ENCODE measurements at places on chromosomes 2 and 18.
A peak's percentile ranks its signal among the peaks of the same experiment; 100 is the strongest.

GRCh38 chr2:113173542-113174375 lies at the start of gene PSD4:
Gene PSD4, plus strand, starts transcription at chr2:113173971. Its CDS starts 8,486 bp downstream, at chr2:113182457.
- DNase-seq, result peak; percentile 97

DNA sequence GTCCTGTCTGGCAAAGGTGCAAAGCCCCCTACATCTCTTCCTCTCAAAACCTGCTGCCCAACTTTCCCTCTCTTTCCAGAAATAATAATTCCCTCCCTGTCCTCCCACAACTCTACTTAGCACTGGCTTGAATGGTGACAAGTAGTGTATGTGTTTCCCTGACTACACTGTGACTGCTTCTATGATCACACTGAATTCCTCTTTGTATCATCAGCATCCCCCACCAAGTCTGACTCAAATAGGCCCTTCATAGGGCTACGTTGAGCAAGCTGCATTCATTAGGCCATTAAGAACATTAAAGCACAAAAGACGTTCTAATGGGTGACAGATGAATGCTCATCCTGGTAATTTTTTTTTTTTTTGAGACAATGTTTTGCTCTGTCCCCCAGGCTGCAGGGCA lies 13.7 kb upstream of the ST3GAL5 start:
- DNase-seq, result no peak

GRCh38 chr2:42256505-42256904 lies 87.4 kb downstream of the EML4 start:
- DNase-seq, result no peak

- no peak for DNase-seq
These were observed 165.8 kb downstream of the FBXO15 start for GRCh38 chr18:73981796-73982195.

DNA sequence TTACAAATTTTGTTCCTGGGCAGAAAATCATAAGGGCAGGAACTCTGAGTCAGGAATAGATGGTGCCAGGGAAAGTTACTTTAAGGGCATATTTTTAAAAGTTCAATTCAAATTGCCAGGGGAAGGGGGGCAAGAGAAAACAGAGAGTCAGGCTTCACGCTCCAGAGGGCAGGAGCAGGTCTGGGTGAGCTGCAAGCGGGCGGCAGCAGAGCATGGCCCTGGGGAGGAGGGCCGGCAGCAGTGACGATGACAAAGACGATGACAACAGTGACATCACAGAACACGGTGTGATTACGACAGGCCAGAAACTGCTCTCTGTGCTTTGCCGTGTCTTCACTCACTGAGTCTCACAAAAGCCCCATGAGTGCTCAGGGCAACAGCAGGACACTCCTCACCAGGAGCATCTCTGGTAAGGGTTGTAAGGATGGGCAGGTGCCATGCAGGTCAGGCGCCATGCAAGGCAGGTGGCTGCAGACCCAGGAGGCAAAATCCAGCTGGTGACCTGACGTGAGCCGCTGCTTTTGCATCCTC lies 23.3 kb downstream of the CHST10 start:
- DNase-seq, result no peak

GRCh38 chr2:20021405-20022009 lies 9.0 kb upstream of the MATN3 start:
- peak; percentile 42 for DNase-seq

- DNase-seq, result no peak
These were observed 113.6 kb downstream of the MRO start for GRCh38 chr18:50706199-50706598.

GRCh38 chr2:232815569-232815968 lies 39.2 kb upstream of the KCNJ13 start:
- DNase-seq, result no peak

- no peak for DNase-seq
These were observed 110.8 kb upstream of the CDC42EP3 start for GRCh38 chr2:37782155-37782673.

DNA sequence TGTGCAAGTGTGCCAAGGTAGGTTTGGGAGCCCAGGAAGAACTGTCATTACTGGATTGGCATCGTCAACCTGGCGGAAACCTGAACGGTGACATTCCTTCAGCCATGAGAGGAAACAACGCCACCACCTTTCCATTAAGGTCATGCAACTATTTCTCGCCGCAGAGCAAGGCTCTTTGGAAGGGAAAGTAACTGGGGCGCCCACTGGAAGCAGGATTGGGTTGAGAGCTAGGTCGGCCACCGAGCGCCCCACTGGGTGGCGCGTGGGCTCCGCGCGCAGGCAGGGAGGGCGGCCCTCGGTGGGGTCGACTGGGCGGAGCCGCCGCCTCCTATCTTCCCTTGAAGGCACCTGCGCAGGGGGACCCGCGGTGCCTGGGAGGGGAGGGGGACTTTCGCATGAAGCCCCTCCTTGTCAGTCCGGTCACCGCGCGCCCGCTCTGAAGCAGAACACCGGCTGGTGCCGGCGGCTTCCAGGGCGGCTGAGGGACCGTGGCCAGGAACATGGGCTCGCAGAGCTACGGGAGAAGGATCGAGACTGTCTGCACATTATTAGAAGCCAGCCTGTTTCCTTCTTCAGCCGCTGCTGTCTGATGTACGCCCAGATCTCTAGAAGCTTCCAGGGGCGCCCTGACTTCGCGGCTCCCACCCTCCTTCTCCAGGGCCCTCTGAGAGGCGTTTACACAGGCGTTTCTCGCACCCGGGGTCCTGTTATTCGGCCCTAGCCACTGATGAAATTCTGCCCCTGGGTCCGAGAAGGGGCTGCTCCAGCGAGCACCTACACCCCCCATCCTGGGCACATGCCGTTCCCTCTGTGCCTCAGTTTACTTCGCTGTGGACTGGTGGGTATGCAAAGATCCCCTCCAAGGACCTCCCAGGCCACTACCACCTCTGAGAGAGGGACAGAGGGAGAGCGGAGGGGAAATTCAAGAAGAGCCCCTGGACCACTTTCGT lies 27.3 kb upstream of the MAL start:
- DNase-seq, result no peak

GRCh38 chr18:58537272-58538038 lies 91.4 kb downstream of the ALPK2 start:
- DNase-seq, result no peak

GRCh38 chr2:20649976-20650375 lies 922 bp downstream of the HS1BP3 start:
- no peak for DNase-seq

DNA sequence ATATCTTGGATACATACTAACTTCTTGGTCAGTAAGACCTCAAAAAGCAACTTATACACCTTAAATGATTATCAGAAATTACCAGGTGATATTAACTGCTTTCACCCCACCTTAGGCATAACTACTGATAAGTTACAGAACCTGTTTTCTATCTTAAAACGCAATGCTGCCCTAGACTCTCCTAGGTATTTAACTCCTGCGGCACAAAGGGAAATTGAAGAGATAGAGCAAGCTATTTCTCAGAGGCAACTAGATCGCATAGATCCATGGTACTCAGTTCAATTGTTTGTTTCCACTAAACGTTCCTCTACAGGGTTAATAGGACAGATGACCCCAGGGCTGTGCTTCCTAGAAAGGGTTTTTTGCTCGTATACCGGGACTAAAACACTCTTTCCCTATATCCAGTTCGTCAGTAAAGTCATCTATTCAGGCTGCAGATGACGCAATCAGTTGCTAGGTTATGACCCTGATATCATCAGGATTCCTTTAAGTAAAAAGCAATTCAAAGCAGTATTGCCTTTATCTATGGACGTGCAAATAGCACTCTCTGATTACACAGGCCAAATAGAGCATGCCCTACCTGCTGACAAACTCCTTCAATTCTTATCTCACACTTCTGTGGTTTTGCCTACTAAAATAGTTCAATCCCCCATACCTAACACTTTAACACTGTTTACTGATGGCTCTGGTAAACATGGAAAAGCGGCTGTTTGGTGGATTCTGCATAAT lies 62.3 kb upstream of the MYO3B start:
- no peak for DNase-seq

DNA sequence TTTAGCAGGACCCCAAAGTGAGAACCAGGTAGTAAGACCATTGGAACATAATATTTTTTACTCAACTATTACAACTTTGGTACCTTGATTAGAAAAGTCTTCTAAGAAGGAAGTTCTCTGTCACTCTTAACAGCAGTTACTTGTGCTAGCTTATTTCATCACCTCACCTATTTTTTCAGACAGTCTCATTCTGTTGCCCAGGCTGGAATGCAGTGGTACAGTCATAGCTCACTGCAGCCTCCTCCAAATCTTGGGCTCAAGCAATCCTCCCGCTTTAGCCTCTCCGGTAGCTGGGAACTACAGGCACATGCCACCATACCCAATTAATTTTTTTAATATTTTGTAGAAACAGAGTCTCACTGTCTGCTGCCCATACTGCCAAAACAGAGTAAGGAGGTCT lies 18.0 kb downstream of the ARPC2 start:
- DNase-seq, result no peak

DNA sequence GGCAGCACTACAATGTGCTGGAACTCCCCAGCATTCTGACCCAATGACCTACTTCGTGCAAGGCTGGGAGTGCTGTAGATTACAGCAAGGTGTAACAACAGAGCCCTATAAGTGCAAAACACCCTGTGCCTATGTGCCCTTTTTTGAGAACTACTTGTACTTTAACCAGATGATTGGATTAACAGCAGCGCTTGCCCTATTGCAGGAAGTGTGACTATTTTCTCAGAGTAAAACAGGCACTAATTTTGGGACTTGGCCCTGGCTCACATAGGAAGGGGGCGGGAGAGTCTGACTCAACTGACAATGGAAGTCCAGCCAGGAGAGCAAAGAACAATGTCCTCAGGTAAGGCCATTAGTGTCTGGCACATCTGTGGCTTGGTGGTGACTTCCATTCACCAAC lies 35.6 kb upstream of the RNF125 start:
- no peak for DNase-seq

- DNase-seq, result no peak
These were observed 166.7 kb upstream of the ZNF521 start for GRCh38 chr18:25518716-25519053.

Measured in HL-60 (cell line).